ENCODE measurements at places on chromosomes 5 and 9. TPM values are rescaled to one million over a fixed set of nuclear protein-coding genes. Genes with fewer than 3 reads are reported as not detected.

TAF11L10 gene
- total RNA-seq, result not detected

GFI1B gene
- total RNA-seq, result not detected

- no peak for DNase-seq
Measured at GRCh38 chr5:87129046-87129445, 138.6 kb upstream of the RASA1 start.

DNA sequence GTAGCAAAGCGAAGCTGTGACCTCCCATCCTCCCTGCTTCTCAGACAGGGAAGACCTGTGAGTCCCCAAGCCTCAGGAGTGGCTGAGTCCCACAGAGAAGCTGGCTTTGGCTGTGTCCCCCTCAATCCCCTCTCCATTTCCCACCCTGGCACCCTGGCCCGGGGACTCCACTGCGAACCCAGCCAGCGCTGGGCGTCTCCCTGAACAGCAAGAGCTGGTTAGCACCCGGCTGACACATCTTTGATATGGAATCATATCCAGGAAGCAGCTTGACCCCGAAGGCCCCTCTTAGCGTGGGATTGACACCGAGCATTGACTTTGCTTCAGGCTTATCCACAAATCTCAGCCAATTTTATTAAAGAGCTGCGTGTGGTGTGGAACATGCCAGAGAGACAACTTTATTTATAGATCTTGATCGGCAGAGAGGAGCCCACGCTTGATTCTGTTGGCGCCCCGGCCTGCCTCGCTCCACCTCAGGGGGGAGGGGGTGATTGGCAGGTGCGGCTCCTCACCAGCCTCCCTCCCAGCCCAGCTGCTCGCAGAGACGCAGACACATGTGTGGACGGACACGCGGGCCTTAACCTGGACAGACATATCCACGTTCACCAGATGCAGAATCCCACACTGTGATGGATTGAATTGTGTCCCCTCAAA is 120.7 kb upstream of the MVB12B start:
- DNase-seq, result no peak

DNA sequence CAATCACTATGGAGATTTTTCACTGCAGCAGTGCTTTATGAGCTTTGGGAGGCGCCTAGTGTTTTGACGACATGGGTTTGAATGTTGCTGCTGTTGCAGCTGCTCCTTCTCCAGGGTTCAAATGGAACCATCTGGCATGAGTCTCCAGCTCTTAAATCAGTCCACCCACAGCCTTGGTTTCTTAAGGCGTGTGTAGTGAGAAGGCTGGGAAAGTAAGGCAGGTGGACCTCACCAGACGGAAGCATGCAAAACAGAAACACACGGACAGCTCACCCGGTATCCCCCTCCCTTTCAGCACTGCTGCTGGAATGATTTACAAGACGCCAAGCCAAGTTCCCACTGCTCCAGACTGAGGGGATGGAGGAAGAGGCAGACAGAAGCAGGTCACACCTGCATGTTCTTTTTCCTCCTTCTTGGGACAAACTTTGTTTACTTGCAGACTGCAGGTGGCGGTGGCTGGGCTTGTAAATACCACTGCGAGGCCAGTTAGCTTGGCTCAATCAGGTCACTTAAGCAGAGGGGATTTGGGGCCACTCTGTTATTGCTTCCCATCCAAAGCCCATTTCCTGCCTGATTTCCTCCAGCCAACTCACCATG is 47.4 kb downstream of the ADAM19 start:
- DNase-seq, result no peak

TTC39B gene
- total RNA-seq, result 3.7 TPM

DTWD2 gene
- total RNA-seq, result 10.9 TPM

DNA sequence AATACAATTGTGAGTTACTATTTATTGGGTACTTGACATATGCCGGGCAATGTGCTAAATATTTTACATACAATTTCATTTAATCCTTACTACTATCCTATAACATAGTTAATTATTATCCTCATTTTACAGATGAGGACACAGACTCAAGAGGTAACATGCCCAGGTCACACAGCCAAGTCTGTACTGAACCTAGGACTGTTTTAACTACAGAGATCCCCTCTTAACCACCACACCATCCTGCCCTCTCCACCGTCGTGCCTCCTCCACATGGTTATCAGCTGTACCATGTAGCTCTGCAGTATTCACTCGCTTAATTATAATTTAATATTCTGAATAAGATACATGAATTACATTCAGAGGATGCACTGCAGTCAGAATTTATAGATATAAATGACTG is 5.3 kb downstream of the RAB14 start:
- DNase-seq, result no peak

DNA sequence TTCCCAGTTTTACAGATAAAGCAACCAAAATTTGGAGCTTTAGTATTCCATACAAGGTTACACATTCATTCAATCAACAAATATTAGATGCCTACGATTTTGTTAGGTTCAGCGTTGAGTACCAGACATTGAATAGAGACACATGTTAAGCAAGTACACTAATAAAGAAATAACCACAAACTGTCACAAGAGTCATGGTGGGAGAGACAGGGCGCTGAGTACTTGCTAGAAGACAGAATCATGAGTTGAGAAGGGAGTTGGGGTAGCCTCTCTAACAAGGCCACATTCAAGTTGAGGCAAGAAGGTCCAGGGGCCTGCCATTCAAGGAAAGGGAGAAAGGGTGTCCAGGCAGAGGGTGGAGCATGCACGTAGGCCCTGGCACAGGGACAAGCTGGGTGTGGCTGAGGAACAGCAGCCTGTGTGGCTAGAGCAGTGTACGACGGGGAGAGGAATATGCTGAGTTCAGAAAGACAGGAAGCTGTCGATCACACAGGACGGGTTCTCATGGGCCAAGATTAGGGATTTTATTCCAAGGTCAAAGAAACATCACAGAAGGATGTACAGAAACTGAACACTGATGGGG is 17.0 kb downstream of the CDK5RAP2 start:
- DNase-seq, result no peak

DNA sequence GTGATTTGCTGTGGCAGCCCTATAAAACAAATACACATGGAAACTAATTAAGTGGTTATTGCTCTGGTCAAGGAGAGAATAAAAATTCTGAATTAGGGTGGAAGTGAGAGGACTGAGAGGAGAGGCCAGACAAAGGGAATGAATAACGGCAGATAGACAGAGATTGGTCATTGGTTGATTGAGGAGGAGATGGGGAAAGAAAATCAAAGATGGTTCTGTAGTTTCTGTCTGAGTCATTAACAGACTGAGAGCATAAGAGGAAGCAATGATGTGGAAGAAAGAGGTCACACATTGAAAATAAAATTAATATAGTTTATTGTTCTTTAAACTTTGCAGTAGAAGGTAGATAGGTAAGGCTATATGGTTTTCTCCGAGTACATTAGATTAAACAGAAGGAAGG is 469.8 kb downstream of the ACTL7B start:
- DNase-seq, result no peak

DNA sequence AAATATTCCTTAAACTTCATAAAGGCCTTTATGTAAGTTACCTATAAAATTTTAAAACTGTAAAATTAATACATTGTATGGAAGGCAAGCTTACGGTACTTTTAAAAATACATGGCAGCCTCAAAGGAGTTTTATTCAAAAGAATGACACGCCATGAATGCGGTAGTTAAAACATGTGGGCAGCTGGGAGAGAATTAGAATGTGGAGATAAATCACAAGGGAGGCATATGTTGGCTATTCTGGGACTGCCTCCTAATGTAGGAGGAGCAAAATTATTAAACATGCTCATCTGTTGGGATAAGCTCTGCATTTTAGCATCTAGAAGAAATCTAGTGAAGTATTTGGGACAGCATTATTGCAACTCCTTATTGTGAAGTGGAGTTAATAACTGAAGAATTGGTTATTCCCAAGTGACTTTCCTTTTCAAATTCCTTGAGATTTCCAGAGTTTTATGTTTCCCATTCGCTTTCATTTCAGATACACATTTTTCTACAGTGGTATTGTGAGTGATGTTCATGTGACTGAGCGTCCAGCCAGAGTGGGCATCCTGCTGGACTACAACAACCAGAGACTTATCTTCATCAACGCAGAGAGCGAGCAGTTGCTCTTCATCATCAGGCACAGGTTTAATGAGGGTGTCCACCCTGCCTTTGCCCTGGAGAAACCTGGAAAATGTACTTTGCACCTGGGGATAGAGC is 109.4 kb downstream of the CMYA5 start:
- no peak for DNase-seq

- no peak for DNase-seq
Measured at GRCh38 chr9:95670122-95670521, 153.4 kb upstream of the PTCH1 start.

GRCh38 chr5:65203746-65204145 is 278.0 kb downstream of the ADAMTS6 start:
- no peak for DNase-seq

DNA sequence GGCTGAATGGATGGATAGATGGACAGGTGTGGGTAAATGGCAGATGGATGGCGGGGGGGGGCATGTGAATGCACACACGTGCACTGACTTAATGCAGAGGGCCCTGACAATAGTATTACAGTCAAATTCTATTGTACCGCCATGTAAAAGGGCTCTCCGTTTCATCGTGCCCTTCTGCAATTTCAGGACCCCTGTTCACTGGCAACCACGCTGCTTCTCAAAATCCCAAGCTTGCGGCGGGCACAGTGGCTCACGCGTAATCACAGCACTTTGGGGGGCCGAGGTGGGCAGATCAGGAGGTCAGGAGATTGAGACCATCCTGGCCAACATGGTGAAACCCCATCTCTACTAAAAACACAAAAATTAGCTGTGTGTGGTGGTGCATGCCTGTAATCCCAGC is 211.4 kb downstream of the BNC2 start:
- no peak for DNase-seq

- DNase-seq, result no peak
Measured at GRCh38 chr5:142598338-142598700, 87.6 kb downstream of the FGF1 start.

MLANA gene
- not detected for total RNA-seq

DNA sequence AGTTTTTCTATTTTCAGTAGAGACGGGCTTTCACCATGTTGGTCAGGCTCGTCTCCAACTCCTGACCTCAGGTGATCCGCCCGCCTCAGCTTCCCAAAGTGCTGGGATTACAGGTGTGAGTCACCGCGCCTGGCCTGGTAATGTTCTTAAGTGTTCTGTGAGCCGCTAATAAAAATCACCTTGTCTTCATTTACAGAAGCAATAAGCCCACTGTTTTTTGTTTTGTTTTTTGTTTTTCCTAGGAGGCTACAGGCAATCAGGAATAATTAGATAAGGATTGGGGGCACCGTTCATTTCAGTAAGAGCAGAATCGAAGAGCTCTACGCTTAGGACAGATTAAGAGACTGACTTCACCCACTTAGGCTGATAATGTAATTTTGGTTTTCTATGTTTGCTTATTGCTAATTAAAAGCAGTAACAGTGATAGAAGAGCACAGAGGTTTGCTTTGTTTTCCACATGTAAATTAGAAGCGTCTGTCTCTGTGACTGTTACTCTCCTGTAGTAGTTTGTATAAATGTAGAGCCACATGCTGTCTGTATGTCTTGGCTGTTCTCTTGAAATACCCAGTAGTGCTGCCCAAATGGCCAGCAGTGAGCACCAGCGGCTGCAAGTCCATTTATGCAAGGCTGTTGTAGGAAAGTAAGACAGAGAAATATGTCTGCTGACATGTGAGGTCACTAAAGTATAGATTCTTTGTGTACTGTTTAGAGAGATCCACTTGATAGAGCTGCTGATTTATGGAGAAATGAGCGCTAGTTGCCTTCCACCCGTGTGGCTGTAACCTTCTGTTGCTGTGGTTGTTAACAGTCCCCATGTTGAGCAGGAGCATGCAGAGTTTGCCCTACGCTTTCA is 30.5 kb downstream of the TRIO start:
- DNase-seq, result peak; percentile 21

- DNase-seq, result peak; percentile 52
Measured at GRCh38 chr5:78514427-78515330, 133.9 kb downstream of the LHFPL2 start.

DNA sequence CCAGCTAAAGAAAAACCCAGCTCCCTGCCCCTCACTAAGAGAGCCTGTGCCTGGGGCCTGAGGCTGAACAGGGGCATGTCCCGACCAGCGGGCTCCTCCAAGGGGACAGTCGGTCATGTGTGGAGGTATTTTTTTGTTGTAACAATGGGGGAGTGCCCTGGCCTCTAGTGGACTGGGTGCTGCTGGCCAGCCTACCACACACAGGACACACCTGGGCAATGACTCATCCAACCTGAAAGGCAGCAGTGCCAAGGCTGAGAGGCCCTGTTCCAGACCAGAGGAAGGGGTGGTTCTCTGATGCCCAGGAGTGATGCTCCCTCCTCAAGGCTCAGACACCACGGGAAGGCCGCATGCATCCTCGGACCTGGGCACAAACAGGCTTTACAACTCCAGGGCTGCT is 181.5 kb downstream of the OLFM1 start:
- no peak for DNase-seq

DNA sequence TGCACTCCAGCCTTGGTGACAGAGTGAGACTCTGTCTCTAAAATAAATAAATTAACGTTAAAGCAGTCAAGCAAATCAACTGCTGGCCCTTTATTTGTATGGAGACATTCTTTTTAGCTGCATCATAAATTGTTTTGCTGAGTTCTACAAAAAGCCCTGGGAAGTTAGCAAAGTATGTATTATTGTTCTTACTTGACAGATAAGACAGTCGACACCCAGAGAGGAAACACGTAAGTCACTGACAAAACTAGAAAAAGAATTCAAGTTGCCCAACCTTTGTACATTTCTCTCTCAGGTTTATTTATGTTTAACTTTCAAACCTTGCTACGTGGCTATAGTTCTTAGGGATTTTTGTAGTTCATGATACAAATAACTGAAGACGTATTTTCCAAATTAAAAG is 40.4 kb upstream of the MACIR start:
- DNase-seq, result no peak

DNA sequence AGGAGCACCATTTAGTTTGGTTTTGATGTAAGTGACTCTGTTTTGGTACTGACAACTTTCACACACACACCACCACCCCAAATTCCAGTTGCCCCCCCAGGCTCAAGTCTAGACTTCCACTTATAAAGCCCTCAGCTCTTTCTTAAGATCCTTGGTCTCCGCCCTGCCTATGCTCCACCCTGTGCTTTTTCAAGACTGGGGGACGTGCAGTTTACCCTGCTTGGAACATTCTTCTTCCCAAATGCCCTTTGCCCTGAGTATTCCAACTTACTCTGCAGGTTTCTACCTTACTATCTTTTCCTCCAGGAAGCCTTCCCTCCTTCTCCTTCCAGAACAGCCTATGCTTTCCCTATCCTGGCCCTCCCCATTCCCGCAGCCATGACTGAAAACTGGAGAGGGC is 1.5 kb upstream of the TRIM14 start:
- peak; percentile 70 for DNase-seq

Measured in HT-29 (cell line).